Suprapubic skin (tissue), 4 donors: ENCODE measurements at places on chromosomes 6 and 20.

- DNase-seq: no peak
Observed at GRCh38 chr6:100165442-100165841, 171.4 kb upstream of the MCHR2 start.

DNA sequence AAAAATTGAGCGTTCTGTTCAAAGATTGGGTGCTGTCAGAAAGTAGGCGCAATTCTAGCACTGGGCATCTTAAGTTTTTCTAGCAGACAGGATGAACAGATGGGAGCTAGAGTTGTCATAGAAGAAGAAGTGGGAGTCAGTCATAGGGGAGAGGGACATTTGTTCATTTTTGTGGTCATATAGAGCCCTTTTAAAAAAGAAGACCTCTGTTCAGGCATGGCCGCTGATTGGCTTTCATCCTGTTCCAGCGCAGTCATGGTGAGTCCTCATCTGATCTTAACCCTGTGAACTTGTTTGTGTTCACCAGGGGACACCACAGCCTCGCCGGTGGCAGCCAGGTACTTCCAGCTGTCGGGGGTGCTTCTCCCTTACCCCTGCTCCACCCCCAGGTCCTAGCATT, 29.7 kb upstream of the PBOV1 start:
- DNase-seq: no peak

DNA sequence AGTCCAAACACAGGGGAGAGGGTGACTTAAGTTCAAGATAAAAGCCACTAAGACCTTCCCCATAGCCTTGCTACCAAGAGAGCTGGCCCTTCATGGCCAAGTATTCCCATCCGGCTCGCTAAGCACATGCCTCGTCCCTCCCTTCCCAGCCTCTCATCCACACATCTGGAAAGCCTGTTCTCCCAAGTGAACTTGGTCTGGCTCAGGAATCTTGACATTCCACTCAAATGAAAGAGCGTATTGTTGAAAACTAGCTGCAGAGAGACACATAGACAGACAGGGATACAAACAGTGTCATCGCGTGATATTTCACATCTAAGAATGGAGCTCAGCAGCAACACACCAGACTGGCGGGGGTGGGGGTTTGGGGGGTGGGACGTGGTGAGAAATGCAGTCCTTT, 182.8 kb upstream of the FOXQ1 start:
- DNase-seq: no peak

- DNase-seq: no peak
Observed at GRCh38 chr6:167952512-167952859, 45.0 kb upstream of the KIF25 start.

DNA sequence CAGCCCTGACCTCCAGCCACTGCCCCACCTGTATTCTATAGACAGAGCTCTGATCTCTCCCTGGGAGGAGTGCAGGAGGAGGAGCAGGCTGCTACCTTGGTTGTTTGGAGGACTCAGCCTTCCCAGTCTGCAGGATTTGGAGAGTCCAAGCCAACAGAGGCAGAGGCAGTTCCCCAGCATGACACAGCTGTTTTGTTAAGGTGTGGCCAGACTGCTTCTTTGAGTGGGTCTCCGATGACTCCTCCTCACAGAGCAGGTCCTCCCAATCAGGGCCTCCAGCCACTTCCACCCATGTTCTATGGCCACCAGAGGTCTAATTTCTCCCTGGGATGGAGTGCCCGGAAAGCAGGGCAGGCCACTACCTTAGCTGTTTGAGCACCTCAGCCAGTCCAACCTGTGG, 203.5 kb downstream of the HACE1 start:
- no peak for DNase-seq
